ENCODE measurements at places on chromosomes 3 and 15.

DNA sequence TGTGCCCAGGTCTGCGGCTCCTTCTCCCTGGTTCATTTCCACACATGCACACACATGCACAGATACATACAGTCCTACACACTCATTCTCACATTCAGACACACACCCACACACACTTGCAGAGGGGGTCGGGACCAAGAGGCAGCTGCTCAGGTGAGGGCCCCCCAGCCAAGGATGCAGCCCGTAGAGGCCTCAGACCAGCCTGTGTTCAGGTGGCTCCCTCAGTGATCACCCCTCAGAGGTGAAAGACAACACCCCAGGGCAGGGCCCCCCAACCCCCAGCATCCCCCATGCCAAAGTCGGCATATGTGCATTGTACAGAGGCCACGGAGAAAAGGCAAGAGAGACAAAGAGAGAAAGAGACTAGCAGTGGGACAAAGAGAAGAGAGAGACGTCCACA lies 5.9 kb upstream of the CORO2B start:
- no peak for DNase-seq

DNA sequence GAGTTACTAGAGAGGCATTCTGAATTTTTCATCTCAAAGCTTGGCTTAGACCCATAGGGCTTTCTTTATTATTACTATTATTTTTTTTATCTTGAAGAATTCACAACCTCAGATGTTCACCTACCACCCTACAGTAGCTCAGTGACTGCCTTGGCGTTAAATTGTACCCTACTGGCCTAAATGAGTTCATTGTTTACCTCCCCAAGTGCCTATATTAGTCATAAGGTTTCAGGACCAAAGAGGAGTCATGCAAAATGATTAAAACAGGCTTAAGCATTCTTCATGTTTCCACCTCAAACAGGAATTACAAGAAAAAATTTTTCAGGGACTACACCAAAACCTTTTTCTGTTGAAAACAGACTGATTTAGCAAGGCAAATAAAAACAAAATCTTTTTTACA lies 751.5 kb downstream of the SQOR start:
- DNase-seq, result no peak

- no peak for DNase-seq
These were observed 2.0 kb upstream of the NFKBIZ start for GRCh38 chr3:101847328-101847727.

DNA sequence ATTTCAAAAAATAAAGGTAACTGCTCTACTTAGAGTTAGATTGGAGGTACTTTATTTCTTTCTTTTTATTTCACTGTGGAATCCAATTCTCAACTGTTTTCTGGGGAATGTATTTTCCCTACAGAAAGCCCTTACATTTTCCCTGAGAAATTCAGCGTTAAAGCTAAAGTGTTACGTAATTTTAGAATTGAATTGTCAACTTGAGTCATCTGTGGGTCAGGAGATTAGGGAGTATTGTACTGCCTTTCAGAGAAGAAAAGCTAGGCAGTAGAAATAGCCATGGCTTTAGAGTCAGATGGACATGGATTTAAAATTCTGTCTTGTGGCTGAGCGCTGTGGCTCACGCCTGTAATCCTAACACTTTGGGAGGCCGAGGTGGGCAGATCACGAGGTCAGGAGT lies 728.6 kb downstream of the ROBO1 start:
- no peak for DNase-seq

GRCh38 chr3:33718595-33718907 lies 497 bp upstream of the CLASP2 start:
- DNase-seq, result no peak

DNA sequence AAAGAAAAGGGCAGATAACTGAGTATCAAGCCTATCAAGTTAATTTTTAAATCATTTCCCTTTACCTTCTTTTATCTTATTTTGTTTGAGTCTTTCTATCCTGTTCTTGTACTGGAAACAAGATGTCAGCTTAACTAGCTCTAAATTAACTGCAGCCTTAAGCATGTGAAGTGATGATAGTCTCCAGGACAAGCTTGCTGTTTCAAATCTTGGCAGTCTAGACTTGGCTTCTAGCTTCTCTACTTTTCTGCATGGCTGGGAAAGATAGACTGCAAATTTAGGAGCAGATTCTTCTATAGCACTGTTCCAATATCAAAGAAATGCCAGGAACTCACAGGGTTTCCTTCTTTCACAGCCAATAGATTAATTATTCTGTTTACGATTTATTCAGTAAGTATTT lies 1034.4 kb downstream of the TUSC7 start:
- no peak for DNase-seq

DNA sequence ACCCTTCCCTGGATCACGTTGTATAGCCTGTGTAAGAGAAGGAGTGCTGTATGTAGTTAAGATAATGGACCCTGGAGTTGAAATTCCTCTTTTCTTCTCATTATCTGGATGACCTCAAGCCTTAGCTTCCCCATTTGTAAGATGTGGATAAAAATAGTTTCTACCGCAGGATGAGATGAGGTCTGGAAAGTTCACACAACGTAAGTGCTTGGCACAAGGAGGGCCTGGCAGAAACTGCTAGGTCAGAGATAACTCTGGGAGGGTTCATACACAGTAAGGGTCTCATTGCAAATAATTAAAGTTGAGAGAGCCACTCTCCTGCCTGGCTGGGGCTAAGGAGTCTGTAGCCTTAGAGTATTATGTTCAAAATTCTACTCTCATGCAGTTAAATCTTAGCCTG lies 214.4 kb downstream of the LRTM1 start:
- no peak for DNase-seq

DNA sequence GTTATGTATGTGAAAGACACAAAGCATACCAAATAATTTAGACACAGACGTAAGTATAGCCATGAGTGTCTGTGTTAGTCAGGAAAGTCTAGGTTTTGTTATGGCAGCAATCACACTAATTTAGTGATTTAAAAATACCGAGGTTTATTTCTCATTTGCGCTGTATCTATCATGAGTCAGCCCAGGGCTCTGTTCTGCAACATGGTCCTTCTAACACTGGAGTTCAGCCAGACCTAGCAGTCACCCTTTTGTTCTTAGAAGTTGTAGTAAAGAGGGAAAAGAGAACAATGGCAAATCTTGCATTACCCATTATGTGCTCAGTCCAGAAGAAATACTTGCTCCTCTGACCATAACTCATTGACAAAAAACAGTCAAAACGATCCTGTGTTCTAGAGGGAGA lies 311.5 kb downstream of the NLGN1 start:
- no peak for DNase-seq

GRCh38 chr3:130537673-130538304 lies 20.8 kb downstream of the COL6A6 start:
- DNase-seq, result no peak

DNA sequence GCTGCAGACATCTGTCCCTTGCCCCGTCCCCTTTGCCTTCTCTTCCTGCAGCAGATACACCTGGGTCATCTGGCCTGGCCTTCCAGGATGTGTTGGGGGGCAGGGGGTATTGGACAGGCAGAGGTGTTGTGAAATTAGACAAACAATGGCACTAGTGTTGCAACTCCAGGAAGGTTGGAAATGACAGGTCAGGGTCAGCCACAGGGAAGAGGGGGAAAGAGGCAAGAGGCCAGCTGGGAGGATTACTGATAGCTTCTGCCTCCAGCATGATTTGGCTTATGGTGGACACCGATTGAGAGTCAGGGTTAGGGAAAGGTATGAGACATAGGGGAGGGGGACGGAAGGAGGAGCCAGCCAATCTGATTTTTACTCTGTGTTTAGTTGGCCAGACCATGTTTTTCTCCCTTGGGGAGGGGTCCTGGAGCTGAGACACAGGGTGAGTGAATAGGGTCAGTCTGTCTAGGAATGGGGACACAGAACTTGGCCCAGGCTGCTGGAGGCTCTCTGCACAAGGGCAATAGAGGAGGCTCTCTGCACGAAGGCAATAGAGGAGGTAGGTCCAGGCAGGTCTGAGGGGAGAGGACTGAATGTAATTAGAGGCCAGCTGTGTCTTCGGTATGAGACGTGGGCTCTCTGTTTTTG lies 3.4 kb upstream of the ATP2B2 start:
- no peak for DNase-seq

DNA sequence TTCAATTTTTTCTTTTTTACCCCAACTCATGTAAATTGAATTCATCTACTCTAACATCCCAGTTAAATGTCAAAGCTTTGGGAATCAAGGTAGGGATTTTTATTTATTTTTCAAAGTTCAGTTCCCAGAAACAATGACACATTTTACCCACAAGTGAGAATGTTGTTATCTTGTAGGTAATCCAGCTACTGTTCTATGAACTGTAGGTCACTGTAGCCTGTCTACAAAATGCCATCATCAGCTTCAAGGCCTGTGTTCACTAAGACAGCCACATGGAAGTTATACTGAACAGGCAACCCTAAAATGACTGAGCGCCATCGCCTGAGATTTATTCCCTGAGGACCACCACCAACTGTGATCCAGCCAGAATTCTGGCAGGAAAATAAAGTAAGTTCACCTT lies 219.7 kb downstream of the FHIT start:
- DNase-seq, result no peak

- no peak for DNase-seq
These were observed 24.1 kb upstream of the GOLGA8A start for GRCh38 chr15:34461730-34462129.

Data from mucosa of descending colon (tissue), 3 donors.